ENCODE measurements at places on chromosomes 5 and 9. TPM values are rescaled to one million over a fixed set of nuclear protein-coding genes. Genes with fewer than 3 reads are reported as not detected.

- H3K27ac ChIP-seq: no peak overlapping the region
- H3K27me3 ChIP-seq: no peaks in the 10 kb centered on the region
- H3K36me3 ChIP-seq: no peaks in the 10 kb centered on the region
- DNase-seq: no peak
- peaks cover 8% of the 10 kb centered on the region for H3K4me1 ChIP-seq
These were observed 592.5 kb upstream of the CLINT1 start for GRCh38 chr5:158451203-158451992.

The SNCAIP gene
- 0.12 TPM for total RNA-seq

DNA sequence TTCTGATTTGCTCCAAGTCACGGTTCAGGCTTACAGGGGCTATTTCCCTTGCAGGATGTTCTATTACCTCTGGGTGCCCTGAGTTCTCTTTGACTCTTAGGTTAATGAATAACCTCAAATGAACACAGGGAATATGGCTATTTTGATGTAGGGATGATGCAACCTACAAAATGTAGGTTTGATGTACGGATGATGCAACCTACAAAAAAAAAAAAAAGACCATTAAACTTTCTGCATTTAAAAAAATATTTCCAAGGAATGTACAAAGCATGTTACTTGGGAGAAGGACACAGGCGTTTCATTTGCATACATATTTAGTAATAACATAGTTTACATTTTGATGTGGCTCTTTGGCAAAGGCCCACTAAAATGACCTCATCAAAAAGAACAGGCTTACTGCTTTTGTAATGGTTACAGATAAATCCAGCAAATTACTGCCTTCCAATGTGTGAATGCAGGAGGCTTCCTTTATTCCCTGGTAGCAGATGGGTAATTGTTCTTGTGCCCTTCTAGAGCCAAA, 36.3 kb downstream of the ZNF474 start:
- H3K4me3 ChIP-seq: no peak overlapping the region
- H3K27me3 ChIP-seq: no peaks in the 10 kb centered on the region
- DNase-seq: peak; percentile 64
- H3K27ac ChIP-seq: no peak overlapping the region
- H3K4me1 ChIP-seq: peaks cover 28% of the 10 kb centered on the region
- H3K36me3 ChIP-seq: no peaks in the 10 kb centered on the region

- H3K4me3 ChIP-seq: no peak overlapping the region
- no peaks in the 10 kb centered on the region for H3K36me3 ChIP-seq
- H3K27ac ChIP-seq: no peak overlapping the region
- H3K4me1 ChIP-seq: no peaks in the 10 kb centered on the region
- no peaks in the 10 kb centered on the region for H3K27me3 ChIP-seq
- peak; percentile 12 for DNase-seq
These were observed 110.8 kb downstream of the FGF10 start for GRCh38 chr5:44278469-44278868.

The FBP2 gene
- not detected for total RNA-seq

- H3K4me3 ChIP-seq: no peak overlapping the region
- H3K27me3 ChIP-seq: no peaks in the 10 kb centered on the region
- H3K36me3 ChIP-seq: no peaks in the 10 kb centered on the region
These were observed 1.4 kb upstream of the SPTAN1 start for GRCh38 chr9:128550770-128551656.

DNA sequence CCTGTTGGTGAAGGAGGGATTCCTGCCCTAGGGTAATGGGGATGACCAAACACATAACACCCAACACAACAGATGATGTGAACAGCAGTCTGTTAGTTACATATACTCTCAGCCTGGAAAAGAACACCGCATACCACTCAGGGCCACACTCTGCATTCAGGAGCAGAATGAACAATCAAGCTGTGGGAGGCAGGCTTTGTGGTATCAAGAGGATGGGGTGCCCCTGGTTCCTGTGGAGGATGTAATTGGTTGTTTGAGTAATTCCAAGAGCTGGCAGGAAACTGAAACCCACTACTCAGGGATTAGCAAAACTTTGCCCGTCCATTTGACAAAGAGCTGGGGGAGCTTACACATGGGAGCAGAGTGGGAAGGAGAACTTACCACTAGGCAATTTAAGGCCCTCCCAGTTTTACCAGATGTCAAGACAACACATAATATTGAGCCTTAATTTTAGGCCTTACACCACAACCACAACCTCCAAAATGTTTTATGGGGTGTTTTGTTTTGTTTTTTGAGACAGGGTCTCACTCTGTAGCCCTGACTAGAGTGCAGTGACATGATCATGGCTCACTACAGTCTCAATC, 15.6 kb upstream of the PRKAA1 start:
- no peaks in the 10 kb centered on the region for H3K36me3 ChIP-seq
- no peak overlapping the region for H3K4me3 ChIP-seq
- no peaks in the 10 kb centered on the region for H3K27me3 ChIP-seq
- no peak for DNase-seq
- no peak overlapping the region for H3K27ac ChIP-seq

DNA sequence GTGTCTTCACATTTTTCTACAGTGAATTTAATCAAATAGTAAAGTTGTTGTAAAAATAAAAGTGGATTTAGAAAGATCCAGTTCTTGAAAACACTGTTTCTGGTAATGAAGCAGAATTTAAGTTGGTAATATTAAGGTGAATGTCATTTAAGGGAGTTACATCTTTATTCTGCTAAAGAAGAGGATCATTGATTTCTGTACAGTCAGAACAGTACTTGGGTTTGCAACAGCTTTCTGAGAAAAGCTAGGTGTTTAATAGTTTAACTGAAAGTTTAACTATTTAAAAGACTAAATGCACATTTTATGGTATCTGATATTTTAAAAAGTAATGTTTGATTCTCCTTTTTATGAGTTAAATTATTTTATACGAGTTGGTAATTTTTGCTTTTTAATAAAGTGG, 60.4 kb downstream of the MTAP start:
- no peak overlapping the region for H3K4me3 ChIP-seq
- H3K27me3 ChIP-seq: no peaks in the 10 kb centered on the region
- H3K27ac ChIP-seq: no peak overlapping the region
- H3K4me1 ChIP-seq: no peaks in the 10 kb centered on the region
- H3K36me3 ChIP-seq: no peaks in the 10 kb centered on the region
- no peak for DNase-seq

DNA sequence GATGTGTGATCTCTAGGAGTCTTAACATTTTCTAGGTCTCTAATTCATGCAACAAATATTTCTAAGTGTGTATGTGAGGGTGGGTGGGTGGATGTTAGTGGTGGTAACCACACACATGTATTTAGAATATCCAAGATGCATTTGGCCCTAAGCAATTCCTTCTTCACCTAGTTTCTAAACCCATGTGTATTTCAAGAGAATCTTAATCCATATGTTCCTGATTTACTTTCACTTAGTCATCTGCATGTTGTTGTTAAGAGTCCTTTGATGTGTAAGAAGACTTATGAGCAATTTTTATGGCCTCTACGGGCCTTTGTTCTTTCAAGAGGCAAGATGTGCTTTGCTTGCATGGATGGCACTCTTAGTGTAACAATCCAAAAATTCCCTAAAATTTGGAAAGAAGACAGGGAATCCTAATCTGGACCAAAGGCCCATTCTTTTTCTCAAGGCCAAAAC, 282.6 kb downstream of the SPATA31D1 start:
- no peak overlapping the region for H3K4me3 ChIP-seq
- peaks cover 6% of the 10 kb centered on the region for H3K4me1 ChIP-seq
- no peak overlapping the region for H3K27ac ChIP-seq

The ZNF79 gene
- total RNA-seq: 9.3 TPM

DNA sequence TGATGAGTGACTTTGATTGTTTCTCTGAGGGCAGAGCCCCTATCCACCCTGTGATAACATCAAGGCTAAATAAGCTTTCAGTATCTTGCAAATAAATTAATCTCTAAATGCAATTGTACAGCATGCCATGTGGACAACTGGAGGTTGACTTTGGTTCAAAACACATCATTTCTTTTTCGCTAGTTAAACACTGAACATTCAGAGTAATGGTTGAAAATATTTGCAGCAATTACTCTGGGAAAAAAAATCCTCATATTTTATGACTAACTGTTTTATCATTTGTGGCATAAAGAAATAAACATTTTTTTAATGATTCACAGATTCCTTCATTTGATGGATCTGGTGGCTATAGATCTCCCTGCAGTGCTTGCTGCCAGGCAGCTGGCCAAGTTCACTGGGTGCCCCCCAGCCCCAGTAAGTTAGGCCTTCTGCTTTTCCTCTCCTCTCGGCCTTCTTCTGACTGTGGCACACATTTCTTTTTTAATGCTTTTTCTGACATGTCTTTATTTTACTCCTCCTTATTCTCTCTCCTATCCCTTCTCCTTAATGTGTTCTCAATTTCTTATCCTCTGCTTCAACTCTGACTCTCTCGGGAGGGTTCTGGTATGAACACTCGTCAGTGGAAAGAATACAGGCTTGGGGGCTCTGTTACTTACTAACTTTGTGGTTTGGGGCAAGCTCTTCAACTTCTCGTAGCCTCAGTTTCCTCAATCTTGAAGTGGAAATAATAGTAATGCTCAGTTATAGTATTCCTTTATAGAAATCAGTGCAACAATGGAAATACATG, 69.6 kb downstream of the ADAMTSL1 start:
- H3K36me3 ChIP-seq: peaks cover 9% of the 10 kb centered on the region
- H3K4me1 ChIP-seq: peaks cover 11% of the 10 kb centered on the region
- no peaks in the 10 kb centered on the region for H3K27me3 ChIP-seq
- peak; percentile 59 for DNase-seq

The FOXD4L5 gene
- 0.52 TPM for total RNA-seq

GRCh38 chr5:17743580-17744435, 109.5 kb downstream of the TAF11L14 start:
- no peak overlapping the region for H3K4me3 ChIP-seq
- peaks cover 12% of the 10 kb centered on the region for H3K4me1 ChIP-seq
- peak; percentile 65 for DNase-seq
- H3K27ac ChIP-seq: no peak overlapping the region
- no peaks in the 10 kb centered on the region for H3K27me3 ChIP-seq
- no peaks in the 10 kb centered on the region for H3K36me3 ChIP-seq

GRCh38 chr5:91049112-91049511, 334.0 kb downstream of the ARRDC3 start:
- no peak for DNase-seq
- H3K4me3 ChIP-seq: no peak overlapping the region
- no peaks in the 10 kb centered on the region for H3K36me3 ChIP-seq
- peaks cover 26% of the 10 kb centered on the region for H3K4me1 ChIP-seq
- H3K27me3 ChIP-seq: no peaks in the 10 kb centered on the region

The MSMP gene
- total RNA-seq: not detected

- DNase-seq: no peak
- H3K27me3 ChIP-seq: no peaks in the 10 kb centered on the region
- H3K27ac ChIP-seq: no peak overlapping the region
- H3K36me3 ChIP-seq: no peaks in the 10 kb centered on the region
- H3K4me1 ChIP-seq: no peaks in the 10 kb centered on the region
- no peak overlapping the region for H3K4me3 ChIP-seq
These were observed 864.6 kb upstream of the ACO1 start for GRCh38 chr9:31519826-31520225.

DNA sequence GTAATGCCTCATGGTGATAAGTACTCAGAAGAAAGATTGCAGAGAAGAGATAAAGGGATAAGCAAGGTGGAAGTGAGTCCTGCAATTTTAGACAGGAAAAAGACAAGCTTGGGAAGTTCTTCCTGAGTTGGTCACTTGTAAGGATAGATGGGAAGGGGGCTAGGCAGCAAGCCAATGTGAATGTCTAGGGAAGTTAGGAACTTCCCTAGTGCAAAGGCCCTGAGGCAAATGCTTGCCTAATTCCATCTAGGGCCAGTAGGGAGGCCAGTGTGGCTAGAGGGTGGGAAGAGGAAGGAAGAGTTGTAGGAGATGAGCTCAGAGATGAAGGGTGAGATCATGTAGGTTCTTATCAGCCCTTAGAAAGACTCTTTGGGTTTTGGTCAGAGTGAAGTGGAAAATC, 206.6 kb downstream of the MAT2B start:
- no peaks in the 10 kb centered on the region for H3K36me3 ChIP-seq
- peaks cover 8% of the 10 kb centered on the region for H3K4me1 ChIP-seq
- H3K27me3 ChIP-seq: no peaks in the 10 kb centered on the region
- no peak overlapping the region for H3K4me3 ChIP-seq

DNA sequence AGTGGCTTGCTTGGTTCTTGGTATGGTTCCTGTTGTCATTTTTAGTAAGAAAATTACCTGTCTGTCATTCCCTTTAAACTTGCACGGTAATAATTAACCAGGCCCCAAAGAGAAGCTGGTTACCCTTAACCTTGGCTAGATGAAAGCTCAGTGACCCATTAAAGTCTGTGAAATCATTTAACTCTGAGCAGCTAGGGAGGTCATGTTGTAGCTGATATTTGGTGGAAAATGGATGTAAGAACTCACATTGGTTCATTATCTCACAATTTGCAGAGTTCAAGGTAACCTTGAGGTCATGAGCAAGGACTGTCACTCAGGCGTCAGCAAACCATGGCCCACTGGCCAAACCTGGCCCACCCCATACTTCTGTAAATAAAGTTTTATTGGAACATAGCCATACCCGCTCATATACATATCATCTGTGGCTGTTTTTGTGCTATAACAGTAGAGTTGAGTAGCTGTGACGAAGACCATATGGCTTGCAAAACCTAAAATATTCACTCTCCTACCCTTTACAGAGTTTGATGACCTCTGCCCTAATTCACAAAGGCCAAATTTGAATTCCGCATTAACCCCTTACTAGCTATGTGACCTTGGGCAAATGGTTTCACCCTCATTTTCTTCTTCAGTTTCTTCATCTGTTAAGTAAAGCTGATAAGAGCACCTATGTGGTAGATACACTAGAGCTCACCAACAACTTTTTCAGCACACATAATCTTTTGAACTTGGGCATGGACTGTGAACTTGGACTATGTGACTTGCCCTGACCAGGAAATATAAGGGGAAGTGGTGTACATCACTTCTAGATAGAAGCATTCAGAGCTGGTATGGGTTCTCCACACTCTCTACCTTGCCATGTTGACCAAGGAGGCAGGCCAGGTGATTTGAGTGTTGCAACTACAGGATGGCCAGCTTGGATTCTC, 61.5 kb upstream of the CPEB4 start:
- H3K4me3 ChIP-seq: no peak overlapping the region
- H3K4me1 ChIP-seq: peaks cover 36% of the 10 kb centered on the region
- H3K27me3 ChIP-seq: no peaks in the 10 kb centered on the region
- peak overlapping the region; percentile 62 for H3K27ac ChIP-seq
- no peaks in the 10 kb centered on the region for H3K36me3 ChIP-seq

DNA sequence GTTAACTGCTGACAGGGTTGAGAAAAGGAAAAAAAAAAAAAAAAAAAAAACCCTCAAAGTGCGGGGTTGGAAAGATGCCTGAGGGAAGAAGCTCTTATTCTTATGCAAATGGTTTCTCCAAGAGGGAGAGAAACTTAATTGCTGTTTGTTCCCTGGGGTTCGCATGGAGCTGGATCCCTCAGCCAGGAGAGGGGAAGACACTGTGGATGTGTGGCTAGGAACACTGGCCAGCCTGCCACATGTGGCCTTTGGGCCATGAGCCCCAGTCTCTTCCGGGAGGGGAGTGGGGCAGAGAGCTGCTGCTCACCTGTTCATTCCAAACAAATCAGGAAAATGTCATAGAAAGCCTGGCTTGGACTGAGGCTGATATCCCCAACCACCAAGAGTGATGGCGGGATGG, 9.4 kb upstream of the SCGB3A2 start:
- H3K27ac ChIP-seq: no peak overlapping the region
- peaks cover 4% of the 10 kb centered on the region for H3K4me1 ChIP-seq
- H3K27me3 ChIP-seq: no peaks in the 10 kb centered on the region
- H3K36me3 ChIP-seq: no peaks in the 10 kb centered on the region

GRCh38 chr9:84258371-84258770, 82.2 kb downstream of the SLC28A3 start:
- no peaks in the 10 kb centered on the region for H3K36me3 ChIP-seq
- H3K4me3 ChIP-seq: no peak overlapping the region
- no peak overlapping the region for H3K27ac ChIP-seq
- H3K27me3 ChIP-seq: no peaks in the 10 kb centered on the region

The LCN9 gene
- not detected for total RNA-seq

The KIAA0825 gene
- 2.5 TPM for total RNA-seq
